Mammary epithelial cell (primary cell): ENCODE measurements at places on chromosomes 7 and 10.

DNA sequence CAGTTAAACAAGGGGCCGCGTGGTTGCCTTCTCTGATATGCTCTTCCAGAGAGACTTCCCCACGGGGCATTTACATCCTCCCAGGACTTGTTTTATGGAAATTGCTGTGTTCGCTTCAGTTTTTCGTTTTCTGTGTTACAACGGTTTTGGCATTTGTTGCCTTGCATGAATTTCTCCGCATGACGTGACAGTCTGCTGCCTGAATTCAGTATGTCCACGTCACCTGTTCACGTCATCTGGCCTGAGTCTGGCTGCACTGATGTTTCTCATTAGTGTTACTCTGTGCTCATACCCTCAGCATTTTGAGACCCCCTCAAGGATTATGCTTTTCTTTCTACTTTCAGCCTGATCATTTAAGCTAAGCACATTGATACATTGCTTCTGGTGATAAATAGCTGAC lies 49.1 kb upstream of the INSYN2A start:
- DNase-seq = no peak

DNA sequence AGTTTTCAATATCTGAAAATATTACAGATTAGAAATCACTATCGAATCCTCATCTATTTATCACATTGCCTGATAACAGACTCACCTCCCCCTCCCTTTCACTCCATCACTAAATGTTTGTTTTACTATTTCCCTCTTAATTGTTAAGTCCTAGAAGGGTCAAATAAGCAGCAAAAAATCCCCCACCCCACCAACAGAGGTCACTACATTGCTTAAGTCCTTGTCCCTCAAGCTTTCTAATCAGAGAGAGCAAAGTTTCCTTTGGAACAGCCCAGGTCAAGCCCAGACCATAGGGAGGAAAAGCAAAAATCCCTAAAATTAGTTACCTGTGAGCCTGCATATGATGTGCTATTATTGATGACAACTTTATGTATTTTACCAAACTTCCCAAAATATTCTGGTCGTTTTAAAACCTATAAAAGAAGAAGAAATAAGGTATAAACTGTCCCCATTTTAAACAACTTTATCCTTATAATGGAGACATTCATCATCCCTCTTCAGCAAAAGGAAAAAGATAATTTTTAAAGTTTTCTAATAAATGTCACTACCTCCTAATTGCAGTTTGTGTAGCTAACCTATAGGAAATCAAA lies 95.0 kb downstream of the CNOT4 start:
- peak; percentile 24 for DNase-seq

DNA sequence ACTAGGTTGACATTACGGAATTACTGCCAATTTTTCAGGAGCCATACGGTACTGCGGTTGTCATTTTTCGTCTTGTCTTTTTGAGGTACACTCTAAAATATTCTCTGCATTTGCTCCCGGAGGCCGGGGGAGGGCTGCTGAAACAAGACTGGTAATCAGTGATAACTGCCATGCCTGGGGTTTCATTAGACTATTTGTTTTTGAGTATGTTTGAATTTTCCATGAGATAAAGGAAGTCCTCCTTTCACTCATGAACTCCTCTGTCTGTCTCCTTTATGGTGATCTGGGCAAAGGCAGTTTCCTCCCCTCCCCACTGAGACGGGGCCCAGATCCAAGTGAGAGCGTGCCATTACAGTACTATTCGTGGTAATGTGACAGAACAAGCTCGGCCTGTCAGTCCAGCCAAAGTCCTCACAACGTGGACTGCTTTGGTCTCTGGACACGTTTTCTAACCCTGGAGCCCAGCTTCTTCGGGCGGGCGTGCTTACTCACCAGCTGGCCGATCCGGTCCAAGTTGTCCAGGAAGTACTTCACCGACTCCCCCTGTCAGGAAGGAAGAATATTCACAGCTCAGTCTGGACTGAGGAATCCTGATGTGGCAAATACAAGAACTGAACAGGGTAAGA lies 45.1 kb downstream of the AMZ1 start:
- DNase-seq = no peak

GRCh38 chr10:47300429-47300931 lies 483 bp downstream of the GDF10 start:
- DNase-seq = no peak

- DNase-seq = no peak
These were observed 51.7 kb downstream of the SNX10 start for GRCh38 chr7:26343320-26343832.

DNA sequence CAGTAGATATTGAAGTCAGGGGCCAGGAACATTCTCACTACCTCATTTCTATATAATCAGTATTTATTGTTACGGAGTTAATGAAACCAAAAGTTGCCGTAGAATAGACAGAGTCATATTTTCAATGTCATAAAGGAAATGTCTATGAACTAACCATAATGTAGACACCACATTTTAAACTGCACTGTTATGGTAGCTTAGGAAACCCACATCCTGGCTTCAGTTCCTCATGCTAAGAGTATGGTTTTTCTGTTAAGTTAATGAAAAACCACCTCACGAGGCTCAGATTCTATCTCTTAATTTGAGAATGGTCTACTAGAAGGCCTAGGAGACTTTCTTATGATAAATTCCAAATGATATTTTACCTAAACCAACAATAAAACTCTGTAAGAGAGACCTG lies 166.5 kb downstream of the TMEM26 start:
- no peak for DNase-seq

- no peak for DNase-seq
These were observed 44.3 kb upstream of the INPP5A start for GRCh38 chr10:132493246-132493755.

GRCh38 chr10:63753808-63754207 lies 232.6 kb downstream of the REEP3 start:
- DNase-seq = no peak

DNA sequence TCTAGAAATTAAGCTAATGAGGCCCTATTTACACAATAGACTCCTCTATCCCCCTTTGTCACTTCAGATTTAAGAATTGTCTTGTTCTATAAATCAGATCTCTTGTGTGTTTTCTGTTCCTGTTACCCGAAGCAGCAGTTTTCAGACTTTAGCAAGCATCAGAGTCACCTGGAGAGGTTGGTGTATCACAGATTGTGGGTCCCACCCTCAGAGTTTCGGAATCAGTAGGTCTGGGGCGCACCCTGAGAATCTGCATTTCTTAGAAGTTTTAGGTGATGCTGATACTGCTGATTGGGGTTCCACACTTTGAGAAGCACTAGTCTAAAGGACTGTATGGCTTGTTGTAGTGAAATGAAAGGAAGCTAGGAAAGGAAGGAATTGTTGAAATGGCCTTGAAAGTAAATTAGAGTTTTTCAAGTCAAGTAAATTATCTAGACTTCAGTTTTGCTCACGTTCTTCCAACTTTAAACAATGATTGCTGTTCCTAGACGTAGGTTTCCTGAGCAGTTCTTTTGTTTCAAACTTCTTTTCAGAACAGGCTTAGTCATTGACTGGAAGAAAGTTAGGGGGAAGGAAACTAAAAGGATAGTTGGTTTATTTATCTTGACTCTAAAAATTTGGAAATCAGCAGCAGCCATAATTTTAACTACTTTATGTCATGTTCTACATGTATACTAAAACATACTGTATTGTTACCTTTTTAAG lies 15.7 kb downstream of the BPGM start:
- no peak for DNase-seq

DNA sequence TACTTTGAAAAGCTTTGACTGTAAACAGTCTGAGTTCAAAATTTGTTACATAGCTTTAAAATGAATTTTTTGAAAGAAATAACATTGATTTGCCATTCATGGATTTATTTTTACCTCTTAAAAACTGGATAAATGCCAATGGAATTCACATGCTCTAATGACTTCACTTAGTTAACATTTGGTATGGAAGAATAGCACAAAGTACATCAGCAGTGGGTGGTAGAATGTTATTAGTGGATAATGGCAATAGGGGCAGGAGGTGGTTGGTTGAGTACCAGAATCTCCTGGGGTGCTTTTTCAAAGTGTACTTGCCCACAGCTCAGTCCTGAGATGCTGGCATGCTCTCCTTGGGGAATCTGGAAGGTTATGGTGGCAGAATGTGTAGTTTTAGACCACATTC lies 4.7 kb downstream of the PPP1R9A start:
- DNase-seq = no peak

- no peak for DNase-seq
These were observed 84.2 kb downstream of the CUL1 start for GRCh38 chr7:148782757-148783456.

DNA sequence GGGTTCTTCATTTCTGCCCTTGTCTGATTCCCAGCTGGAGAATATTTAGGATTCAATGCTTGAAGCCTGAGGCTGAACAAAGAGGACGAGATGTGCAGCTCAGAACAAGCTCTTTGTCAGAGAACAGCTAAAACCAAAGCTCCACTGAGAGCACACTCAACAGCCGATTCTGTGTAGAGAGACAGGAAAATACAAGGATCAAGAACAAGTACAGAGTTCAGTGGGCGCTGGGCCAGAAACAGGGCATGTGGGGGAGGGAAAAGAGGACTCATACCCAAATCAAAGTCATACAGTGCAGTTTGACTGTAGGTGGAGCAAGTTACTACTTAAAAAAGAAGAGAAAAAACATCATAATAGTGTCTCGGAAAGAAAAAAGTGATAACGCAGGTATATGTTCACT lies at the start of gene AGMO:
TSS of gene AGMO (minus strand) at position 181 of the 400 bp plus-strand sequence.
- DNase-seq = no peak

- no peak for DNase-seq
These were observed 2.4 kb upstream of the ECHS1 start for GRCh38 chr10:133375357-133376115.

GRCh38 chr7:155953501-155953778 lies 141.2 kb upstream of the SHH start:
- no peak for DNase-seq

- DNase-seq = no peak
These were observed 23.2 kb upstream of the BMPR1A start for GRCh38 chr10:86733260-86733671.

DNA sequence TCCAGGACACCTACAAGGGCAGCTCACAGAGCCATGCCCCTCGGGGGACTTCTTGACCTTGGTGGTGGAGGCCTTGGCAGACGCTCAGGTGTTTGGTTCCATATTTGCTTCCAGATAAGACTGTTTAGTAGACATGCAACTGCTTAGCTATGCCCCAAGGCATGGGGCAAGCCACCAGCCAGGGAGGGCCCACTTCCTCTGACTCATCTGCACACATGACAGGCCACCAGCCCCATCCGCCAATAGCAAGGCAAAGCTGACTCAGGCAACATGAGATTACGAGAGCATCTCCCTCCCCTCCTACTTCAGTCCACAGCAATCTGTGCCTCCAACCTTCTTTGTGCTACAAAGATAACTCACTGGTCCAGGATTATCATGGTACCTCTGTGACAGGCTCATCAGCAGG lies 54.9 kb downstream of the KCNMA1 start:
- peak; percentile 88 for DNase-seq

DNA sequence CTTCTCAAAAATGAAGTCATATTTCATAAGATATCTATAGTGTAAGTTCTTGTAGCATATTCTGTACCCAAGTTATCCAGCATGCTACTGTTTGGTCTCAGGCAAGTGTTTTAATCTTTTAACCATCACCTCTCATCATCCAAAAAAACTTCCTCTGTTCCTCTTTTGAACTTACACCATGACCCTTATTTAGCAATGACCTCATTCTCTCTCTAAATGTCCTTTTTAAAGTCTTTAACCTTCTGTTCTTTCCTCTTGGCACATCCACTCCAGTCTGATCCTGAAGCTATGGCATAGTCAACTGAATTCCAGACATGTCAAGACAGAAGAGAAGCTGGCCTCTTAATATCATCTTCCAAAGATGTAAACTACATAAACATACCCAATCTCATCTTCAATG lies 26.2 kb downstream of the PPP3CB start:
- DNase-seq = no peak

DNA sequence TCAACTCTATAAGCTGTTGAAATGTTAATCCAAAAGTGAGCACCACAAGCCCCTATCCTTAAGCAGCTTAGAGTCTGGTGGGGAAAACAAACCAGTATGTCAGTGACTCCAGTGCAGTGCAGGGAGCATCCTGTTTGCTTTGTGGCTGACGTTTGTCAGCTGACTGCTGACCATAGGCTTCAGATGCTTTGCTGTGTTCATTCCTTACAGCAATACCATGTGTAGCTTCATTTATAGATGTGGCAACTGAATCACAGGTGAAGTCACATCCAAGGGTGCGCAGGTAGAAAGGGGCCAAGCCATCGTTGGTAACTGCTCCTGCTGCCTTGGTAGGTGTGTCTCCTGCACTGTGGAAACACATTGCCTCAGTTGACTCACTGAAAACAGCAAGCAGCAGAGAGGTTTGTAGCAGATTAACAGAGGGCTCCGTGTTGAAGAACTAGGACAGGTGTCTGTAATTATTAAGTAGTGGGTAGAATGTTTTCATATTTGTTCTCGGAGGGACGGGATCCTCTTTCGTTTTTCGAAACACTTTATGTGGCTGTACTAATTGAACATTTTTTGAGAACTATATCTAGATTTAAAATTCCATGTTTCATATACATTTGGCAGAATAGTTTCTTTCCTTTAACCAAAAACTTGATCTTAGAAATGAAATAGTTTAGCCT lies 2.0 kb downstream of the INSIG1 start:
- peak; percentile 42 for DNase-seq
